ENCODE measurements at places on chromosomes 13 and 19.

DNA sequence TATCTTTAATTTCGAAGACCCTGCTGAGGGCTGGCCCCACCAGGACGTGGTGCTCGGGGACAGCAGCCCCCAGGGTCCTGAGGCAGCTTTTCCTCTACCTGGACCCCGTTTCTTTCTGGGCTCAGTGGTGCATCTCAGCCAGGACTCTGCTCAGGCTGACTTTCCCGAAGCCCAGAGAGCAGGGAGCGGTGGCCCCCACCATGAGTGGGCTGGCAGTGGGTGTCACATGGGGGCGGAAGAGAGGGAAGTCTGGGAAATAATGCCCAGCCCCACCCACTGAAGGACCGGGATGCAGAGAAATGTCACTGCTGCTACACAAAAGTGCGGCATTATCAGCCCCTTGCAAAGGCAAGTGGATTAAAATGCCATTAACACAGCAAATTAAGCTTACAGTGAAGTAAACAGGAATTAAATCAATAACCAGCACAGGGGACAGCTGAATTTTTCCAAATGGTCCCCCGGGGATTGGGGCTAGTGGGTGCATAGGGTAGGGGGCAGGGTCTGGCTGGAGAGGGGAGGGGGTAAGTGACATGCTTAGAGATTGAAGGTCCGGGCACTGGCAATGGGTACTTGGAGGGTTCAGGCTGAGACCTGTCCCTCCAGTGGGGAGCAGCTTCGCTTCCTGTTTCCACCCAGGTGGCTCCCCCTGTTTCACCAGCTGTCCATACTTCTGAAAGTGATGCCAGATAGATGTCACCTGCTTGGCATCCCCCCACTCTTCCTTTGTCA lies 177.3 kb downstream of the URI1 start:
- no peak for DNase-seq

GRCh38 chr13:21446656-21447055 lies 12.4 kb downstream of the ZDHHC20 start:
- no peak for DNase-seq

- no peak for DNase-seq
Observed at GRCh38 chr19:40560092-40560507, 16.6 kb upstream of the SHKBP1 start.

DNA sequence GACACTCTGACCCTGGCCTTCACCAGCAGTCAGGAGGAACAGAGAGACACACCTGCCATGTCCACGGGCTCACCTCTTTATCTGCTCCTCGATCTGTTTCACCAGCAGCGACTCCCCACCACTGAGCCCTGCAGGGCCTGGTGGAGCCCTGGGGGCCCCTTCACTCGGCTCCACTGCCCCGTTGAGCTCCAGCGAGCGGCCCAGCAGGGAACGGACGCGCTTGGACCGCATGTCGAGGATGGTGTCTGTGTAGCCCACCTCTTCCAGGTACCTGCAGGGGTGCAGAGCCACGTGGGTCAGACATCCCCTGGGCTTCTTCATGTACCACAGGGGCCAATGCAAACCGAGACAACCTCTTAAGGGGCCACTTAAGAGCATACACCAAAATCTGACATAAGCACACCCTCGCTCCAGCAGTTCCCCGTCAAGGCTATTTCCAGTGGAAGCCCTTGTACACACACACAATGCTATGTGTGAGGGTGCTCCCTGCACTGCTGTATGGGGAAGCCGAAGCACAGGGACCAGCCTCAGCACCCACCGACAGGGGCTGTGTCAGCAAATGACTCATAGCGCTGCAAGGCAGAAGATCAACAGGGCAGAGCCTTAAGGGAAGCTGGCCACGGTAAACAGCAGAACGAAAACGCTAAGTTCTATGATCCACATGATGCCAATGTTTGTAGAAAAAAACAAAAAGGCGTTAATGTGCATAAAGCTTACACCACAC lies 12.7 kb upstream of the FKRP start:
- no peak for DNase-seq

DNA sequence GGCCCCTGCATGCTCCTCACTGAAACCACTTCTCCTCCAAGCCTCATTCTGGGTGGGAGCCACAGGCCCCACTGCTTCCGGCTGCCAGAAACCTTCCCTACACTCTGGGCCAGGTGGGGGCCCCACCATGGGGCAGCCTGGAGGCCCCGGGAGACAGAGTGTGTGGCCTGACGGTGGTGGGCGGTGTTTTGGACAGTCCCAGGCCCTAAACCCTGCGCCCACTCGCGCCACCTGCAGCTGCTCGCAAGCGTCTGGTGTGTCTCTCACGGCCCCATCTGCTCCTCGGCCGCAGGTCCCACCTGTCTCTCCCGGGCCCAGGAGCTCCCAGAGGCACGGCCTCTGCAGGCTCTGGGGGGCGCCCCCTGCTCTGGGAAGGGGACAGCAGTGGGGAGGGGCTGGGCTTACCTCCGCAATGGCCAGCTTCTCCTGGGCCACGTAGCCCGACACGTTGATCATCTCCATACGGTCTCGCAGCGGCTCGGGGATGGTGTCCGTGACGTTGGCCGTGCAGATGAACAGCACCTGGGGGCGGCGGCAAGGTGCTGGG lies 5.6 kb downstream of the RPL36 start:
- DNase-seq = no peak

- no peak for DNase-seq
Observed at GRCh38 chr13:69935043-69935442, 172.6 kb upstream of the ATXN8OS start.

DNA sequence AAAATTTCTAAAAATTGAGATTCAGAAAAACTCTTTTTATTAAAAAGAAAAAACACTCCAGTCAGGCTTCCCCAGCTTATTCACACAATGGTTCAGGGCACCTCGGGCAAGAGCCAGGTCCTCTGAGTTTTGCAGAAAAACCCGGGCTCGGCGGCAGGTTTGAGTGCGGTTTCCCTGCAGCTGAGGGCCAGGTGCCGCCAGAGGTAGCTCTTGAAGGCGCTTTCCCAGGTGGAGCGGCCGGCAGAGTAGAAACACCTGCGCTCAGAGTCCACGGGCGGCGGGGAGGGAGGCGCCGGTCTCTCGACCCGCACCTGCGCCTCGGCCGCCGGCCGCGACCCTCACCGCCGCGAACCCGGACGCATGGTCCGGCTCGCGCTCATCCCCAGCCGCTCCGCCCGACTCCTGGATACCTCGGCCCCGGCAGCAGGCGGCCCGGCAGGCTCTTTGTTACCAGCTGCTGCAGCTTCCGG lies 444 bp downstream of the PROSER1 start:
- DNase-seq = no peak

GRCh38 chr13:25722893-25723292 lies 328.9 kb downstream of the SHISA2 start:
- no peak for DNase-seq

DNA sequence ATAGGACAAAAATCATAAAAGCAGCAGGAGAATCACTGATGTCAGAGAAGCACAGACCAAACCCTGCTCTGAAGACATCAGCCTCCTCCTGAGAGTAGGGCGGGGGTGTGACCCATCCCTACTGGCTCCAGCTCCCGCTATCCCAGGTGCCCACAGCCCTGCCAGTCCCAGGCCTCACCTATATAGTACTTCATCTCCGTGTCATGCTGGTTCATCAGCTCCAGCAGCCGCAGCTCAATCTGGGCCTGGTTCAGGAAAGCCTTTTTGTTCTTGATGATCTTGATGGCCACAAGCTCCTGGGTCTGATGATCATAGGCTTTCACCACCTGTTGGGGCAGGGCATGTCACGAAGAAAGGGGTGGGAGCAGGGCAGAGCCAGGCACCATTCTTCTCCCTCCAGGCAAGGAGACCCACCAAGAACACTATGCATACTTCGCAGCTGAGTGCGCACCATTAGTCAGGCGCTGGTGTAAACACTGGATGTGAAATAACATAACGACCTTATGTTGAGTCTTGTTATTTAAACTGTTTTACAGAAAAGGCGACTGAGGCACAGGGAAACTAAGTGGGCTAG lies 4.2 kb downstream of the DYRK1B start:
- DNase-seq = no peak

- DNase-seq = no peak
Observed at GRCh38 chr13:71382285-71382684, 484.7 kb downstream of the DACH1 start.

DNA sequence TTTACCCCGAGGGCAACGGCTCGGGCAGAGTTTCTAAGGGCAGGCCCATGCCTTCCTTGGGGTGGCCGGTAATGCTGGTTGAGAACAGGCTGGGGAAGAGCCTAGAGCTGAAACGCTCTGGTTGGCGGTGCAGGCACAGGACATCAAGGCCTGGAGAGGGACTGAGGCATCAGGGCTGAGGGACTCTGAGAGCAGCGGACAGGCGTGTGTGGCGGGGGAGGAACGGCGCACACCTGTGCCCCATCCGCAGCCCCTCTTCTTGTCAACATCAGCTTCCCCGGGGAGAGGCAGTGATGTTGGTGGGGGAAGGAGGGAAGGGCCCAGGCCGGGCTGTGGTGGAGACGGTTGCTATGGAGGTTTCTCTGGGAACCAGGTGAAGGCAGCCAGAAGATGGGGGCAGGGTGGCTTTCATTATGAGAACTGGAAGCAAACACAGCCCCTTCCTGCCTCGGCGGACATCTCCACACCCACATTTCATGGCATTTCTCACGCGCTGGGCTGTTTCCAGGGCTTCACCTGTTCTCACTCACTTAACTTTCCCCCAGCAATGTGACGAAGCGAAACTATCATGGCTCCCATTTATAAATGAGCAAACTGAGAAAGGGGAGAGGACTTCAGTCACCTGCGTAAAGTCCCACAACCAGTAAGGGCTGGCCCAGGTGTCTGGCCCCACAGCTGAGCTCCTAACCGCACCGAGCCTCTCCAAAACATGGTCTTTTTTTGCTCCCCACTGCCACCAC lies 8.2 kb upstream of the ATF5 start:
- DNase-seq = no peak

DNA sequence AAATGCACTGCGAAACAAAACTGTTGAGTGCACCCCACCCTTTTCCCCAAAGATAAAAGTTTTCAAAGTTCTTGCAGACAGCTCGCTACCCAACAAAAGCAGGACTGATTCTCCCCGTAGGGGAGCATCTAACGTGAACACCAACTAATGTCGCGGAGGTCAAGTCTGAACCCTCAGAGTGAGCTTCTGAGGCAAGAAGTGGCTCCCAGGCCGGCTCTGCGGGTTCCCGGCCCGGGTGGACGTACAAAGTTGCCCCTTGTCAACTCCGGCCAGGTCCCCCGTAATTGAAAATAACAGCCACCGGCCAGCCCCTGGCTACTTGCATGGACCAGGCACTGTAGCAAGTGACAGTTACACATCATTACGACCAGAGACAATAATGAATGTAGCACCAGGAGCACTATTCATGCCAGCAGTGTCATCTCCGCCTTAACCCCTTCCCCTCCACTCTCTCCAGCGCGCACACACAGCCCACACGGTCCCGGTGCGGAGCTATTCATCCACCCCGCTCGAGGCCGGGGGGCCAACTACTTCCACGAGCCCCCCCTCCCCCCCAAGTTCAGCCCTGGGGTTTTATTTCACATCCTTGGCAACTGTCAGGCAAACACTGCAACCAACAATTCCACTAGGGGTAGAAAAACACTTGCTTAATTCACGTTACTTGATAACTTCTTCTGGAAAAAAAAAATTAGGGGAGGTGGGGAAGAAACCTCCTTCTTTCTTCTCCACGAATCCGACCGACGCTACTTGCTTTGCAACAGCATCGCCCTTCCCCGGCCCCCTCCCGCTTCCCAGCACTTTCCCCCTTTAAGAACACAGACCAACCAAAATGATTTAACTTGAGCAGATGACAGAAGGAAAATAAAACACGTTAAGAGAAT lies 1.2 kb downstream of the KLF12 start:
- DNase-seq = no peak

DNA sequence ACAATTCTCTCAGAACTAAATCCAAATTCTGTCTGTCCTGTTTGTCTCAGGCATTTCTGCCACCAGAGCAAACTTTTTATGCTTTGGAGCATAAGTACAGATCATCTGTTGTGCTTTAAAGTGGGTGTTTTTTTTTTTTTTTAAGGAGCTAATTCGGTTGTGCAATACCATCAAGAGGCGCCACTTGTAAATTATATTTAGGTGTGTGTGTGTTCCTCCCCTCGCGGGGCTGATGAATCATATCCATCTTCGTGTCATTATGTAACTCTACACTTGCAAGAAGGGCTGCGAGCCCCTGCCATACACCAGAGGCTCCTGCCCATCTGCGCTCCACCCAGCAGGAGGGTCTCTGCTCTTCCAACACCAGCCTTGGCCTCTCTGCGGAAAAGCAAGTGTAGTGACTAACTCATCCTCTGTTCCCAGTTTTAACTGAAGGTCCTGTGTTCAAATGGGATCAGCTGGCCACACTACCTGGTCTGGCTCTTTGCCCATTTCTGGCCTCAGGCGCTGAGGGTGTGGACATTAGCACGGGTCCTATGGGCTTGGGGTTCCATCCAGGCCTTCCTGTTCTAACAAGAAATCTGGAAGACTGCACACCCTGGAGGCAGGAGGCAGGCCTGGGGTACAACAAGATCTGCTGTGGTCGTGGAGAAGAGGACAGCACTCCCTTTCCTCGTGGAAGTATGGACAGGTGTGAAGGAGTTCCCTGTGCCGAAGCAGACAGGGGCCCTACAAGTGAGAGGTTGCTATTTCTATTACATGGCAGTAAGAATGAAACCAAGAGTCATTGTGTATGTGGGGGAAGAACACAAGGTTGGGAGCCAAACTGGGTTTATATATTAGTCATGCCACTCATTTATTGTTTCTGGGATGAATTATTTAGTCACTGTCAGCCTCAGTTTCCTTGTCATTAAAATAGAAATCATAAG lies 96.1 kb upstream of the MBNL2 start:
- DNase-seq = no peak

DNA sequence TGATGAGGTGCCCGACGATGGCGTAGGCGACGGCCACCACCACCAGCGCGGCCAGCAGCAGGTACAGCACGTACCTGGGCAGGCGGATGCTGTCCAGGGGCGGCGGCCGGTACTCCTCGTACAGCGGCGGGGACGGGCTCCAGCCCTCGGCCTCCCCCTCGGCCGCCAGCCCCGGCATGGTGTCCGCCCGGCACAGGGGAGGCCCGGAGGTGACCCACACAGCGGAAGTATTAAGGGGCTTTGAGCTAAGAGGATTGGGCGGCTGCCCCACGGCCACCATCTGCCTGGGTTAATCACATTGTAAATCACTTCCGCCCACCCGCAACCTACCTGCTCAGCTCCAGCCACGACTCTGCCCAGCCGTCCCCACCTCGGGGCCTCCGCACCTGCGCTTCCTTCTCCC lies at the start of gene SMIM44:
Gene SMIM44 (minus strand): TSS at position 216 of the 403 bp plus-strand sequence. CDS start 38 bp downstream, at position 178.
- DNase-seq = no peak

GRCh38 chr13:51058461-51059167 lies 52.5 kb downstream of the C13orf42 start:
- no peak for DNase-seq

Measured in stimulated activated CD8-positive, alpha-beta memory T cell treated with anti-CD3 and anti-CD28 coated beads, Interleukin-4, amount 100 ng/mL, for 24 hours (primary cell).